ENCODE measurements at places on chromosomes 2 and 18.

- DNase-seq = no peak
Observed at GRCh38 chr2:58194458-58194857, 46.7 kb downstream of the FANCL start.

GRCh38 chr2:7348761-7349160 lies 431.5 kb downstream of the RNF144A start:
- DNase-seq = no peak

DNA sequence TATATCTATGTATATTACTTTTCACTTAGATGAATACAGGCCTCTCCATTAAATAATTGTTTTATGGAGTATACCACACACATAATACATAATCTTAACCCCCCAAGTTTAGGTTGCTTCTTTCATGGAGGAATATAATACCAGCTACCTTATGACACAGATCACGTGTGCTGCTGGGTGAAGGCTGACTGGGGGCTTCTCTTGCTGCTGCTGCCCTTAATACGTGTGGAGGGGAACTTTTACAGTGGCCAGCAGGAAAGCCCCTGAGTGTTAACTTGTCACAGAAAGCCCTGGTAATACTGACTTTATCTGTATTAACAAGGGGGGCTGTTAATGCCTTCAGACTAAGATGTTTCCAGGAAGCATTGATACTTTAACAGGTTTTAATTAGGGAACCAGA lies 63.1 kb downstream of the LAMA3 start:
- DNase-seq = no peak

DNA sequence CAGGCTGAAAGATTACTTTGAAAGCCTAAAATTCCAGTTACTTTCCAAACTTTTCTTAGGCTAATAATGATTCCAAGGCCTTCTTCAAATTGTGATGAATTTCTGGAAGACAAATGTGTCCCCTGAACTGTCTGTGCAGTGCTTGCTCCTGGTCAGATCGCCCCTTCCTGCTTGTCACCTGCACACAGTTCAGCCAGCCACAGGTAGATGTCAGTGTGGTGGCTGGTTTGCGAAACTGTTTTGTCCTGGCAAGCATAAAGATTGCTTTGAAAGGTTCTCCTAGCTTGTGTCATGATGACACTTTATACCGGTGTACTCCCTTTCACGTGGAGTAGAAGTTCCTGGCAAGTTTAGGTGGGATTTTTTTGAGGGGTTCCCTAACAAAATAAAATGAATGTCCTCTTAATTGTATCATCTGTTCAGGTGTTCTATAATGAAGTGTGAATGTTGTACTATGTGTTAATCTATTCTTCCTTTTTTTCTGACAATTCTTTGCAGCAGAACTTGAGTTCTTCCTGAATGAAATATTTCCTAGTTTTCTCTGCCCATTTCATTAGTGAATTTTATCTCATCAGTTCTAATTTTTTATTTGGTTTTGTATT lies 298.8 kb downstream of the ZNF407 start:
- peak; percentile 13 for DNase-seq

GRCh38 chr2:207720517-207721187 lies 9.2 kb downstream of the CCNYL1 start:
- no peak for DNase-seq

DNA sequence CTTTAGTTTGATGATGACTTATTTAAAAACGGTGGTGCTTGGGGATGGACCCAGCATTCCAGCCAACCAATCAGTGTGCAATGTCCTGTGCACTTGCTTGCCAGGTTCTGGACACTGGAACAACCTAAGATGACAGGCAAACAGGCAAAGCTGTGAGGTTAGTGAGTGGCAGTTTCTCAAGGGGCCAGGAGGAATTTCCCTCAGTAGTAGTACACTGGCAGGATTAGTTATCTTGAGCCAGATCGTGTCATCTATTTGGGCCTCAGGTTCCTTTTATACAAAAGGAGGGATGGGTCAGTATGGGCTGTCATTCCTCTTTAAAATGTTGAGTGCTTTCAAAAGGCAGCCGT lies 26.6 kb downstream of the MAP4K4 start:
- no peak for DNase-seq

DNA sequence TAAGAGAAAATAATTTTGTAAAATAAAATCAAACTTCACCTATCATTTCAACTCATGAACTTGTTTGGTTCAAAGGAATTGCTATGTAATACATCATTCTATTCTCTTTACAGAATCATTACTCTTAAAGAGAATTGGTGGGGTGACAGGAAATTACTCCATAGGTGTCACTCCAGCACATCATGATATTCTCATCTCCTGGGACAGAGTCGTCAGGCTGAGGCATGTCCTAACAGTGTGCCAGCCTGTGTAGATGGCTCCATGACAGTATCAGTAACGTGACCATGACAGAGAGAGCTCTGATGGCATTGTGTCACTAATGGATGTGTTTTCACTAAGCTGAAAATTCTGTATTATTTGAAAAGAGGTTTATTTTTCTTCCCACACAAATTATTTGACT lies 13.9 kb downstream of the SPATS2L start:
- DNase-seq = no peak

- no peak for DNase-seq
Observed at GRCh38 chr2:210072922-210073509, 70.6 kb downstream of the RPE start.

DNA sequence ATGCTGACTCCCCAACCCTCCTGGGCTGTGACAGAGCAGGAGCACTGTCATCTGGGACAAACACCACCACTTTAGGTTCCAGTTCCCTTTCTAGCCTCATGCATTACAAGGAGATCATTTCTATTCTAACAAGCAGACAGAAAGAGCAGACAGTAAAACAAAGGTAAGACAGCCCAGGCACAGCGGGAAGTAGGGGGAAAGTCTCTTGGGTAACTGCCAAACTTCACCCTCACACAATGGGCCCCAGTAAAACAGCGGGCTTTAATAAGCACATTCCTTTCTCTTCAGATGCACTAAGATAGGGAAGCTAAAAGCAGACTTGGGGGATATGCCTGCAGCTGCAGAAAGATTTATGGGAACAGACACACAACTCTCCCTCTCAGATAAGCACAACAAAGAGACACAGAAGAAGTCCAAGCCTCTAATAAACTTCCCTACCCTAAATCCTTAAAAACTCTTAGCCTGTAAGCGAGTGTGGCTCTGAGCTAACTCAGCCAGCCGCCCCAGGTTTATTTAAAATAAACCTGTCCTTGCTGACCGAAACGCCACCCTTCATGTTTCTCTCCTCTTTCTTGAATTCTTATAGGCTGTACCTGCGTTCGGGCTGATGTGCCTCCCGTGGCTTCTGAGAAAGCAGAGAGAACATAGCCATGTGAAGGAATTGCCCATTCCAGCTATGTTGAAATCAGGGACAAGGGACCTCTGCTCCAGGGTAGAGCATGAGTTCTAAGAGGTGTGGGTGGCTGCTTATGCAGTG lies 726.8 kb upstream of the DDX18 start:
- no peak for DNase-seq

DNA sequence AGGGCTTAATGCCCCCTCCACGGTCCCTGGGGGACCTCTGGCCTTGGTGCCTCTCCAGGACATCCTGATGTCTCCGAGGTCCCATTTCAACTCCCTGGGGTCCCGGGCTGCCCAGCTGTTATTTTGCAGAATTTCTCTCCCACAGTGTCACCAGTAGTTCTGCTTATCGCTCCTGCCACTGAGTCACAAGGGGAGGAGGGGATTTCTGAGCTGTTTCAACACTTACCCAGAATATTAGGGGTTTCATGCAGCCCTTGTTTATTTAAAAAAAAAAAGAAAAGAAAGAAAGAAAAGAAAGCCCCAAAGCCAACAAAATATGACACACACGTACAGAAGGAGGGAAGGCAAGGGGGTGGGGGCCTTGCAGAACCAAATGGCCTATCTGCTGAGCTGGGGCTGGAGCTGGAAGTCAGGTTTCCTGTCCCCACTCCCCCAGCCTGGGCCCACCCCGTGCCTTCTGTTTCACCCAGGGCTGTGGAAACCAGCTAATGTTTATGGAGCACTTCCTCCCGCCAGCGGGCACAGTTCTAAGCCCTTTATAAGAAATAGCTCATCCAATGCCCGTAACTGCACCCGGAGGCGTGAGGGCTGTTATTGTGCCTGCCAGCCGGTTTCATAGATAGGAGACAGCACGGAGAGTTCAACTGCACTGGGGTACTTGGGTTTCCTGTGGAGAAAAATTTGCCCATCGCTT lies 8.4 kb upstream of the ARID5A start:
- DNase-seq = no peak

GRCh38 chr18:3171631-3172030 lies 48.1 kb downstream of the MYOM1 start:
- DNase-seq = no peak

- no peak for DNase-seq
Observed at GRCh38 chr2:121869363-121869762, 113.9 kb downstream of the TSN start.

GRCh38 chr2:238925281-238925680 lies 77.4 kb downstream of the TWIST2 start:
- DNase-seq = no peak

DNA sequence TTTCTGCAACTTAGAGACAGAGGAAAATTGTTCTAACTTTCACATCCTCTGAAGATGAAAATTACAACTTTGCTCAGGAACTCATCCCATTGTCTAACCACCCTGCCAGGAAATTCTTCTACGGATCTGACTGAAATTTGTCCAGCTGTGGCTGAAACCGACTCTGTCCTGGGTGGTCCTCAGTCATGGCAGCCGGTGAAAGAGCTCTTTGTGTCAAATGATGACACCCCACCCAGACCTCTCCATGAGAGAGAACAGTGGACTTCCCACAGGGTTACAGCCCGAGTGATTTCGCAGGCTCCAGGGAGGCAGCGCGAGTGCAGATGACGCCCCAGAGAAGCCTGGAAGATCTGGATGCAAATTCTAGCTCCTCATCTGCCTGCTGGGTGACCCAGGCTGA lies 65.1 kb upstream of the TRIB2 start:
- DNase-seq = no peak

DNA sequence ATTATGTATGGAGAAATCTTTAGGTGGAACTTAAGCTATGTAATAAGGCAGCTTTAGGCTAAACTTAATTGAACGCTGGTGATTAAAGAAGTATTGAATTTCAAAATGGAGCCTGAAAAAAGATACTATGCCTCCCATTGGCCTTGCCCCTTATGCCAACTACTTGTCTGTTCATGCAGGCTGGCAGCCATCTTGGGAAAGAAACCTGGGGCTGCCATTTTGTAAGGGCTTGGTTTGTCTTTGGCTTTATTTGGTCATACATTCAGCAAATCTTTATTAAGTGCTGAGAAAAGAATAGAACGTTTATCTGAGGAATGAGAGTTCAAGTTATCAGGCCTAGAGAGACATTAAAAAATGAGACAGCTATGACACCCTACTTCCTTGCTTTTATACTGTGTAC lies 231.3 kb downstream of the KCNE4 start:
- no peak for DNase-seq

- no peak for DNase-seq
Observed at GRCh38 chr2:172821370-172822338, 86.0 kb downstream of the RAPGEF4 start.

- DNase-seq = no peak
Observed at GRCh38 chr2:222504719-222505118, 80.4 kb downstream of the SGPP2 start.

GRCh38 chr18:68449292-68449691 lies 265.6 kb downstream of the TMX3 start:
- DNase-seq = no peak

DNA sequence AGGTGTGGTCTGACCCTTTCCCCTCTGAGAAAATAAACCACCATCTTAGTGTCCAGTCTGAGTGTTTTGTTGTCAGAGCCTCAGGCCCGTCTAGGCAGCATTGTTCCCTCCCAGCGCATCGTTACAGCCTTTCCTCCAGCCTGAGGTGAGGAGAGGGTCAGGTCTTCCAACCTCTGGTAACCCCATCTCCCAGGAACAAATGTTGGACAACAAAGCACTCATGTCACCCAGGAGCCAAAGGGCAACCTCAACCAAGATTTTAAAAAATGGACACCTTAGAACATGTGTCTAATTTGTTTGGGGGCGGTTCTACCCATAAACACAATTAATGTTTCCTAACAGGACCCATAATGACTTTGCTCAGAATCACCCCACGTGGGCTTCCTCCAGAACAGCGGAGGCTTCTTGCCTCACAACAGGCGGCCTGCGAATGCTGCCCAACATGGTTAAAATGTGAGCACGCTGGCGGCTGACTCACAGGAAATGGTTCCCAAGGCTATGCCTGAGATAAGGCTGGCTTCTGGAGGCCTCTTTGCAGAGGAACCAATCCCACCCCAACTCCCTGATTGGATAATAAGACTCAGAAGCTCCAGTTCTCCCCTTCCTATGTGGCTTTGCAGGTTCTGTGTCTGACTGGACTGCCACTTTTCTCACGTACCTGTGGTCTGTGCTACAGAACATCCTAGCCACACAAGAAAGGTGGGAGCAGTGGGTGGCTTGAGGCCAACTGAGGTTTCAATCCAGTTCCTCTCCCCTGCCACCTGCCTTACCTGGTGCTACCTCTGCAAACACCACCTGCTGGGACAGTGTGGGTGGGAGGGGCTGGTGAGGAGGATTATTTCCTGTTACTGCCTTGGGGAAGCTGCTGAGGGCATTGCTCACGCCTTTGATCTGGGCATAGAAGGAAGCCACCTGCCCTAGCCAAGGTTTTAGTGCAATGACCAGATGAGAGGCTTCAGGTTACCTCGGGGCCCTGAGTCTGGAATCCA lies 108.8 kb downstream of the B3GNT2 start:
- no peak for DNase-seq

DNA sequence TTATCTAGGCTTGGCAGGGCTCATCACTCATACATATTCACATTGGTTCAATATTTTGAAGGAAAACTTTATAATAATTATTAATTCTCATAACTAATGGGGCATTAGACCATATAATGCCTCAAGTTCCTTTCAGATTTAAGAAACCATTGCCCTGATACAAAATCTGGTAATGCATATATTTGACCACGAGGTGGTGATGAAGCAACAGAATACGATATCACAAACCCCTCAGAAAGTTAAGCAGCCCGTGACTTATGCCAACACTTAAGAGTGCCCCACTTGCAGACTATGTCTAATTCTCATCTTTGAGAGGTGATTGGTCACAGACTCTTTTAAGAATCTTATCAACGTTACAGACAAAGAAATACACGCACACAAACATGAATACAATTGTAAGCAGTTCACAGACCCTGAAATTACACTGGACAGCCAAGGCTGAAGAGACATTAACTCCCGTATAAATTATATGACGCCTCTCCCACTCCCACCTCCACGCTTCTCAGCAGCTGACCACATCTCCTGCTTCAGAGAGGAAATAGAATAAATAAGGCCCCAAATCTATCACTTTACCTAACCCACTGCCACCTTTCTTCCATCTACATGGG lies 20.7 kb upstream of the DNAH6 start:
- DNase-seq = no peak

- DNase-seq = no peak
Observed at GRCh38 chr2:65940856-65941255, 494.1 kb upstream of the MEIS1 start.

DNA sequence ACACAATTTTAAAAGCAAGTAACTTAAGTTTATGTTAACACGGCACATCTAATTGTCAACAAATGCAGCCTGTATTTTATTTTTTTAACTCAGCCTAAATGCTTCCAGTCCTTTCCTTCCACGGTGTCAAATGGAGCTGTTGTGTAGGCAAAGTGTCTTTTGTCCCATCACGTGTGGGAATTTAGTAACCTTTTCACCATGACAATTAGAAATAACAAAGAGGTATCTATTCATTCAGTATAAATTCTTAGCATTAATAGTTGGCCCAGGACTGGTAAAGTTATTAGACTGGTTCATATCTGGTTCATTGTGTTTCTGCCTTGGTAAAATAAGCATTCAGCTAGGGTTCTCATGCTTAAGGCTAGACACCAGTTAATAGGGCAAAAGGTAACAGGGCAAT lies 47.9 kb downstream of the FRZB start:
- no peak for DNase-seq
